ENCODE measurements at places on chromosomes 2 and 18.

DNA sequence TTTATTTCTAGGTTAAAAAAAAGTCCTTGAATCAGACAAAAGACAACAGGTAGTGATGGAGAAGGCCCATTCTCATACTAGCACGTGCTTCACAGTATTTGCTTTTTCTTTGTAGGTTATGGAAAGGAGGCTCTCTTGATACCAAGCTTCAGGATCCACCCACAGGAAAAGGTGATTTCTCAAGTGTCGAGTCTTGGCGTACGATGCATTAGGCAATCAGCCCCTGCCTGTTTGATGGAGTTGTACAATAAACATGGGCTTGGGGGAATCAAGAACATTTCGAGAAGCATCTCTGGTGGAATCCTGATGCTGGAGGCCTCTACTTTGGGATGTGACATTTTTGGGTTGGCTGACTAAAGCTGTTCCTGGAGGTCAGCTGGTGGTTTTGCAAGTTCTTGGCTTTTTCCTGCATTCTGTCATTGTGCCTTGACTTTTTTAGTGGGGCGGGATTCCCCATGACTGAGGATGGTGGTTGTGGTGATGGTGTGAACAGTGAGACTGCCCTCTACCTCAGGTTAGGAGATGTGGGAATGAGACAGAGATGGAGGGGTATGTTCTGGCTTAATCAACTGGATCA, 231.5 kb upstream of the SPRED2 start:
- no peak for DNase-seq

DNA sequence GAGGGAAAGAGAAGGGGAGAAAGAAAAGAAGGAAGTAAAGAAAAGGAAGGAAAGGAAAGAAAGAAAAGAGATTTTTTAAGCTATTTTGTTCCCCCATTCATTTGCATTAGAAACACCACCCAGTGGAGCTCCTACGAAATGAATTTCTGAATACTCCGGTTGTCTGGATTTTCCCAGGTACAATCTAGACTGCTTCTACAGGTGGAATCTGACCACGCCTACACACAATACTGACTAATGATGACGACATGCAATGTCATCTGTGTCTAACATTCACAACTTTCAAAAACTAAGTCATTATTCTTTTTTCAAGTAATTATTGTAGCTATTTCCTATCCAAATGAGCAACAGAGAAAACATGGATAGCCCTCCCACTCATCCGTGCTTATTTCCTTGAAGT, 121.7 kb downstream of the ZNF516 start:
- DNase-seq = no peak

GRCh38 chr2:240458044-240458899, 22.8 kb downstream of the GPC1 start:
- DNase-seq = no peak

DNA sequence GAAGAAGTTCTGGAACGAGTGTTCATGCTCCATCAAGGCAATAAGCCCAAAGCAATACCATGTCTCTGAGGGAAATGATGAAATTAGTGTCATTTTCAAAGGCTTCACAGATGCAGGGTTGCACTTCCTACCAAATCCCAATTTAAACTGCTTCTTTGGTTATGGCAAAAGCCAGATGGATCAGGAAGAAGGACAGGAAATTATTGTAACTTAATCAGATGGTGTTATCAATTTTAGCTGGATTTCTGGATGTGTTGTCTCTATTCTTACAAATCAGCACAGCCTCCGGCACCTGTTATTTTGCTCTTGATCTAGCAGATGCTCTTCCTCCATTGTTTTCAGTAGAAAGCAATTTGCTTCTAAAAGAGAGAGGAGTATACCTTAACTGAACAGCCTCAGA, 693.4 kb downstream of the SOCS6 start:
- no peak for DNase-seq

DNA sequence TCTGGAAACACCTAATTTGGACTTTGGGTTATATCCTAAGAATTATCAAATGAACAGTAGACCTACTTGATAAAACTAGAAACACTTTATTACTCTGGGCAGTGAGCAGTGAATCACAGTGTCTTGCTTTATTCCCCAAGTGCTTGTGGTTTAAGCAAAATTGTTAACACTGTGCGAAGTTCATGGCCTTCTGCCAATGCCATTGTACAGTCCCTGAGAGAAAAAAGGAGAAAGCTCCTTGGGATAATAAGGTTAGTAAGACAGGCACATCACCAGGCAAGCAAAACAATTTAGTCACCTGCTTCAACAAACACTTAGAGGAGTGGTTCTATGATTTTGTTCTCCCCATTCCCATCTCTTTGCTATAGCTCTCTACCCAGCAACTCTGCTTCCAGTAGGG, 39.8 kb downstream of the ADCYAP1 start:
- no peak for DNase-seq

DNA sequence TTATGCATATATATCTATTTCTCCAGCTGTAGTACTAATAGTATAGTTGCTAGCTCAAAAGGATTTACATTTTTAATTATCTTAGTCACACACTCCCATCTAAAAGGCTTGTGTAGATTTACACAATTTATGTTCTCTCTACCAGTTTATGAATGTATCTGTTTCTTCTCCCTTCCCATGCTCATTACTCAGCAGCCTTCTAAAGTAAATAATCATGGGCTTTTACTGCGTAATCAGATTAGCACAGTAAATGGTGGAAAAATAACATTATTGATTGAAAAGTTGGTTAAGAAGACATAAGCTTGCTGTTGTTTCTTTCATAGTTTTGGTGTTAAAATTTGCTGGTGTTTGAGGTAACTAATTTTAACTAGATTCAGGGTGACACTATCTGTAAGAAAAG, 81.8 kb downstream of the PTPN4 start:
- DNase-seq = no peak

DNA sequence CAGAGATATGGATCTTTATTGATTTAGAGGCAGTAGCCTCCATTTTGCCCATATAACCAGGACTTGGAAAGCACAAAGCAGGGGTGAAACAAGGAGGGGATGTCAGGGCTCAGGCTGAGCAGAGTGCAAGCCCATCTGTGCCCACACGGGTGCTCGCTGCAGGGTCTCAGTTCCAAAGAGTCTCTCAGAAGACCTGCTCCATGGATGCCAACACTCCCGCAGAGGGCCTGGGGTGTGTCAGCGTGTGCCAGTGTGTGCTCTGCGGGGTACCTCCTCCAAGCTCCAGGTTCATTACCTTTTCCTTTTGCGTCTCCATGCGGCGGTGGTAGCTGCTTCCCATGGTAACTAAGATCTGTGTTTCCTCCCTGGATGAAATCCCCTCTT, 107.5 kb downstream of the EIPR1 start:
- DNase-seq = no peak

DNA sequence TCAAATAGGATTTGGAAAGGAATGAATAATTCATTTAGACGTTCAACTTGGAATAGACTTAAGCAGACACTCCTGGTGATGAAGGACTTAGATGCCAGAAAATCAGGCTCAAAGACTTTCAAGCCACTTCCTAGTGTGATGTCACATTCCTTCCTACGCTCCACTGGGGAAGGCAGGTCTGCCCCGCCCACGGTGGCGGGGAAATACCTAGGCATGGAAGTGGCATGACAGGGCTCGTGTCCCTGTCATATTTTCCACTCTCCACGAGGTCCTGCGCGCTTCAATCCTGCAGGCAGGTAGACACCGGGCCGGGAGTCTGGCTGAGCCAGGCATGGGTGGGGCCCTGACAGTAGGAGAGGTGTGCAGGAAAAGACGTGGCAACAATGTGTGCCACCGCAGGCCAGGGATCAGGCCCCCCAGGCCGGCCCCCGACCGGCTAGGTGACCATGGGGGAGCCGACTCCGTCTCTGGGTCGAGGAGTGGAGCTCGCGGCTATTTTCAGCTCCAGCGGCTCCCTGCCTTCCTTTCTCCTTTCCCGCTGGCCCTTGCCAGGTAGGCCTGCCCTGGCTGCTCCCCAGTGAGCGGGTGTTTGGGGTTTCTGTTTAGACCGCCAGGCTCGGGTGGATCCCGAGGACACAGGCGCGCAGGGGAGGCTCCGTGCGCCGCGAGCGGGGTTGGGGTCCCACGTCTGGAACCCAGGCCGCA, at the start of gene IL1RL2:
Gene IL1RL2, plus strand, starts transcription at position 233 of the 705 bp plus-strand sequence. CDS start 845 bp downstream, outside the sequence.
- DNase-seq = no peak

DNA sequence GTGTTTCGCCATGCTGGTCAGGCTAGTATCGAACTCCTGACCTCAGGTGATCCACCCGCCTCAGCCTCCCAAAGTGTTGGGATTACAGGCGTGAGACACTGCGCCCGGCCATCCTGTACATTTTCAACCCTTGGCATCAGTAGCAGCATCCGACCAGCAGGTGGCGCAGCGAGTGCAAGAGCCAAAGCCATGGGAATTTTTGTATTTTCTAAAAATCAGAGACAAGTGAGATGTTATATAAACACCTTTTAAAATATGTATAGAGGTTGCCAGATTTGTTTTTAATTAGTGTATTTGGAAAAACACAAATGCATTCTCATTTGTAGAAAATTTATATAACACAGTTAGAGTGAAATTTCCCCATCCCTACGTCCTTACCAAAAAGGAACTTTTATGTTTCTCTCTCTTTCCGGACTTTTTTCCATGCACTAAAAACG, 36.8 kb downstream of the MOGAT1 start:
- DNase-seq = peak; percentile 33

- DNase-seq = peak; percentile 11
Observed at GRCh38 chr2:200575957-200576356, 9.9 kb upstream of the AOX1 start.

GRCh38 chr2:234169674-234170073, 119.2 kb downstream of the SPP2 start:
- no peak for DNase-seq

DNA sequence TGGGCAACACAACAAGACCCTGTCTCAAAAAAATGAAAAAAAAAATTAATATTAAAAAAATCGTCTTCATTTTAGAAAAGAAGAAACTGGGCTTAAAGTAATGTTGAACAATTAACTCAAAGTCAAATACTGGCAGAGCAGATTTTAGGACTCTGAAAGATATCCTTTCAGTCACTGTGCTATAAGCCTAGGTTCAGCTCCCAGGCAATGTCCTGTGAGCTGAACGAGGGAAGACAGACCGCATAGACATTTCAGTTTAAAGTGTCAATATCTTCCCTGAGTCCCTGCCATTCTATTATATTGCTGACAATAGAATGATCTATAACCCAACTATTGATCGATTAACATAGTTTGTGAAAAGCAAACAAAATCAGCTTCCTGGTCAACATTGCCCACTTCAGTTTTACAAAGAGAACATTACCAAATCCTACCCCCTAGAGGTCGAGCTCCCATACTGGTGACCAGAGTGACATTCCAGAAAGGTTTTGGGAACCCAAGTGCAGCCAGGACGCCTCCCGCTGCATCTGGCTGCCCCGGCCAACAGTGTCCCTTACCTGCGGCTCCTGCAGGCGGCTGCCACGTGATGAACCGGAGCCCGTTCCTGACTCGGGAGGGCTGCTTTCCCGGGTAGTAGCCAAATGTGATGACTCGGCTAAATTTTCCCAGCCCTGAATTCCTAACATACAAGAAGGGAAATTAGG, 639 bp downstream of the MRO start:
- DNase-seq = no peak

DNA sequence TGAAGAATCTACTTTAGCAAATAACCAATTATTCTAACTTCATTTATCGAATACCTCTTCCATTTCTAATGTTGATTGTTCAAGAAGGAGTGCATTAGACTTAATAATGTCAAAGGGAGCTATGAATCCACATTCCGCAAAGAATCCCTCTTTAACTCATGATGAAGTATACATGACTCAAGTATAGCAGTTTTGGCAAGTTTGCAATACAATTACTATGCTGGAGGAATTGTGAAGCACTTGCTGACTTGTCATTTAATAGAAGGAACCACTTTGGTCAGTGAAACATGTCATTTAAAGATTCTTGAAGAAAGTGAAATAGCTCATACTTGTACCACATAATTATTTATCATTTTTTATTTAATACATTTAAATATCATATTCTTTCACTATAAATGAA, 125.1 kb downstream of the SLC39A10 start:
- no peak for DNase-seq

DNA sequence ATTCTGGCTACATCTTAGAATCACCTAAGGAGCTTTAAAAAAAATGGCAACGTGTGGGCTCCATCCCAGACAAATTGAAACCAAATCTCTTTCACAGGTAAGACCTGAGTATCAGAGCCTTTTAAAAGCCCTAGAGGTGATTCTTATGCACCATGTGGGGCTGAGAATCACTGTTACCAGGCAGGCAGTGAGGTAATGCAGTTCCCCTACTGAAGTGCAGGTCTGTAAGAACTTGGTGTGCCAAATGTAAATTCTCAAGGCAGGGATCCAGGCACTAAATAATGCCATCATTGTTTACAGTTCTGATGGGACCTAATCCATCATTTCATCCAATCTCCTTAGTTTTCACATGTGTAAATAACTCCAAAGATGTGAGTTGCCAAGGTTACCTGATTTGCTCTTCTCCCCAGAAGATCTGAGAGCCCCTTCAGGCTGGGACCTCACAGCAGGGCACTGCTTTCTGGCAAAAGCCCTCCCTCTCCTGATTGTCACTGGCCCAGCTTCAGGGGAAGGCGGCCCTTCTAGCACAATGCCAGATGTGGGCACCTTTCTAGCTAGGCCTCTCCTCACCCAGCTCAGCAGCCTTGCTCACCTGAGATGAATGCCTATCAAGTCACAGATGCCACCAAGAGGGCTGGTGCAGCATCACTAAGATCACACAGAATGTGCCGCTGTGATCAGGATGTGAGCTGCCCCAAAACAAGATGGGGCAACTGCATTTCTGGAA, 73.6 kb upstream of the RGPD5 start:
- no peak for DNase-seq
